H1 (cell line): ENCODE measurements at places on chromosomes 13 and 19.

- DNase-seq, result no peak
Observed at GRCh38 chr19:27676877-27677276, 1536.1 kb downstream of the UQCRFS1 start.

- no peak for DNase-seq
Observed at GRCh38 chr19:21850656-21851255, 14.8 kb upstream of the ZNF43 start.

DNA sequence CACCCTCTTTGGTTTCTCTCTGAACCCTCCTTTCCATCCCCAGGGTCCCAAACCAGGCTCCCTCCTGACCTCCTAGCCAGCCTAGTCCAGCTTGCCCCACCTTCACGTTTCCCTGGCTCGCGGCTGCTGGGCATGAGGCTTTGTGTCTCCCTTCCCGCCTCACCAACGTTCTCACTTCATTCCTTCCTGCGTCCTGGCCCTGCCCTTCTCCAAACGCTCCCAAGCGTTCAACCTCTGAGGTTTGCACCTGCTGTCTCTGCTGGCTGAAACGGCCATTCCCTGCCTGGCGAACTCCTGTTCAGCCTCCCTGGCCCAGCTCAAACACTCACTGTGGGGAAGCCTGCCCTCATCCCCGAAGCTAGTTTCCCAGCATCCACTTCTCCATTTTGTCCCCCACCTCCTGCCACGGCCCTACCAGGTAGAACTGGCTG lies 12.4 kb downstream of the EPS8L1 start:
- DNase-seq, result no peak

GRCh38 chr19:50292216-50292827 lies 36.9 kb downstream of the KCNC3 start:
- no peak for DNase-seq

DNA sequence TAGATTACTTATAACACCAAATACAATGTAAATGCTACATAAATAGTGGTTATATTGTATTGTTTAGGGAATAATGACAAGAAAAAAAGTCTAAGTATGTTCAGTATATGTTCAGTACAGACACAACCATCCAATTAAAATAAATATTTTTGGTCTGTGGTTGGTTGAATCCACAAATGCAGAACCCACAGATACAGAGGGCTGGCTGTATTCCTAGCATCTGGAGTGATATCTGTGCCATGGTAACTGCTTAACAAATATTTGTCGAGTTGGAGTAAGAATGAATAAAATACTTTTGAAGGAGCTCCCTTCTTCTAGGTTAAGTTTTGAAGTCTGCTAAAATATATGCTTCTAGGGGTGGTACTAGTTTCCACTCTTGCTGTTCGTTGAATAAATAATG lies 241.0 kb downstream of the KLF5 start:
- DNase-seq, result no peak

DNA sequence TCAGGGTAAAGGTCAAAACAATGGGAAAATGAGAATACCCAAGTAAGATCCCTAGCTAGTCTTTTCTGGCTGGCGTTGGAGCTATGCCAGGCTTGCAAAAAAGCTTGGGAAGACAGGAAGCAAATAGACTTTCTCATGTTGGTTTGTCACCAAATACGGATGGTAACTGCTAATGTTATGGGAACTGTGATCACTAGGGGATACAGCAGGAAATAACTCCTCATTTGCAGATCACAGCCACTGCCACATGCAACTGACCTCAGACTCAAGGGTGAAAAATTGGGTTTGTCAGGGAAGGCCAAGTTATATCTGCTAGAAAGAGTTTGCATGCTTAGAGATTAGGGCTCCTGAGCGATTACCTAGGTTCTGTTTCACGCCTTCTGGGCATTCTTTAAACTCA lies 162.9 kb downstream of the NHLRC3 start:
- no peak for DNase-seq

GRCh38 chr13:95100525-95101433 lies 200.5 kb downstream of the ABCC4 start:
- DNase-seq, result no peak

GRCh38 chr13:43472339-43472738 lies 314.4 kb downstream of the ENOX1 start:
- no peak for DNase-seq

DNA sequence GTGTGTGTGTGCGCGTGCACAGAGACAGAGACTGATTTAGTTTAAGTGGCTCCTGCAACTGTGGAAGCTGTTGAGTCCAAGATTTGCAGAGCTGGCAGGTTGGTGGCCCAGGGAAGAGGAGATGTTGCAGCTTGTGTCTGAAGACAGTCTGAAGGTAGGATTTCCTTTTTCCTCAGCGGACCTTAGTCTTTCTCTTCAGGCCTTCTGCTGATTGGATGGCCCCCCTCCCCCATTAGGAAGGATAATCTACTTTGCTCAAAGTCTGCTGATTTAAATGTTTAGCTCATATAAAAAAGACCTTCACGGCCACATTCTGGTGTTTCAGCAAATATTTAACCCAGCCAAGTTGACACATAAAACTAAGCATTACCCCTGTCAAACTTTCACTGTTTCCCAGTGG lies 84.3 kb downstream of the SLC15A1 start:
- no peak for DNase-seq

DNA sequence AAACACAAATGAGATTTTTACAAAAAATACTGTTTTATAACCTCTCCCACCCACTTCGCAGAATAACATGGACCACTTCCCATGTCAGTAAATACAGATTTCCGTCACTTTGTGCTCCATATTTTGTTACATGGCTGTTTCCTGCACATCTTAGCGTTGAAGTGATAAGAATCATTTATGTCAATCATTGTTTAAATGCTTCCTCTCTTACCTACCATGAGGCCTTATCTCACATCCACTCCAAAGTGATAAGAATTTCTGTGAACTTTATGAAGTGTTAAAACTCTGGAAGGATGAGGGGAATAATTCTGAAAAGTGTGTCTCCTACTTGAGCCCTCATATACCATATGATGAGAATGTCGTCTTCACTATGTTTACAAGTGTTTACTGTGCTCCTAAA lies 36.6 kb upstream of the IL17D start:
- DNase-seq, result no peak

DNA sequence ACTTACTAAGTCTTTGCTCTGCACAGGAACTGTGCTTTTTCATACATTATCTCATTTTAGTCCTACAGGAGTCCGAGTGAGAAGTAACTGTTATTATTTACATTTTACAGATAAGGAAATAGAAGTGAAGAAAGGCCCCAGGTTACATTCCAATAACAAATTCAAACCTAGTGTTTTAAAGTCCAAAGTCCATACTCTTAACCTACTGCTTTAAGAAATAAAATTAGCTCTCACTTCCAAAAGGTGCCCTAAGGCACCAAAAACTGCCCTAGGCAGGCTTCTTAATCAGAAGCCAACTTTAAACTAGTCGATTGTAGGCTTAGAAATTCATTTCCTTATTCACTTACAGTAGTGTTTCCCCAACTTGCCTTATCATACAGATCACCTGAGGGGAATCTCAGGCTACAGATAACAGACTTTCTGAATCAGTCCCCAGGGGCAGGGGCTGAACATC lies 555.9 kb downstream of the DIAPH3 start:
- DNase-seq, result no peak

DNA sequence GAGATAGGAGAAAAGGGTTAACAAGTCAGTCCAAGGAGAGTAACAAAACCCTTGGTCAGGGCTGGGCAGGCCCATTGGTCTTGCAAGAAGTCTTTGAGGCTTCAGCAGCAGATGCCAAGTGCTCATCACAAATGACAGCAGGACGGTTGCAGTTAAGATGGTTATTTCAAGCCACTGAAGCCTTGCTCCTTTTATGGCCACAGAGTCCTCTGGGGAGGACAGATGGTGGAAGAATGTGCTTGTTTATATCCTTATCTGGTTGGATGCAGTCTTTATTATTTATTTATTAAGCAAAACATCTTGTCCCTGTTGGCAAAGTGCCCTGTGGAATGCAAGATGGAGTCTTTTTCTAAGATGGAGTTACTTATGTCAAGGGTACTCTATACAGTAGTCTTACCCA lies 19.2 kb upstream of the ZNF331 start:
- no peak for DNase-seq

- DNase-seq, result no peak
Observed at GRCh38 chr19:35959040-35959967, 23.1 kb downstream of the LRFN3 start.

DNA sequence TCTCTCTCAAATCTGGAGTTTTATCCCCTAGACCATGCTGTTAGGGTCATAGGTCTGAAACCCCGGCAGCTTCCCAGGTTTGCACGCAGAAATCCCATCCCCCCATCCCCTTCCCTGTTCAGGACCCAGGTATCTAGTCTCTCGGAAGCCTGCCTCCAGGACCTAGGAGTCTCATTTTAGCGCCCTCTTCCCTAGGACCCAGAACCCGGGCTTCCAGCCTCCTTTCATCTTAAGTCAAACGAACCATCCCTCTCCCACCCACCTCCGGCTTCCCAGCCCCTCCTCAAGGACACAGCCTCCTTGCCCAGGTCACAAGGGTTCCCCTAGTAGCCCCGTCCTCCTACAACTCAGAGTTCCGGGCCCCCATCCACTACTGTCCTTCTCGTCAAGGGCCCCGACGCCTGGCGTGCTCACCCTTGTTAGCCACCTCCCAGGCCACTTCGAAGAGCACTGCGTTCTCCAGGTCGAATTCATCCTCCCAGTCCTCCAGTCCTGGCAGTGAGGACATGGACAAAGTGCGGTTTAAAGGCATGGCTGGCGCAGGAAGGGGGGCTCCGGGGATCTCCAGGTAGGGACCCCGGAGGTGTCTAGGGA lies 431 bp downstream of the GYS1 start:
- DNase-seq, result no peak

- no peak for DNase-seq
Observed at GRCh38 chr13:44191504-44192171, 182.0 kb upstream of the SERP2 start.

DNA sequence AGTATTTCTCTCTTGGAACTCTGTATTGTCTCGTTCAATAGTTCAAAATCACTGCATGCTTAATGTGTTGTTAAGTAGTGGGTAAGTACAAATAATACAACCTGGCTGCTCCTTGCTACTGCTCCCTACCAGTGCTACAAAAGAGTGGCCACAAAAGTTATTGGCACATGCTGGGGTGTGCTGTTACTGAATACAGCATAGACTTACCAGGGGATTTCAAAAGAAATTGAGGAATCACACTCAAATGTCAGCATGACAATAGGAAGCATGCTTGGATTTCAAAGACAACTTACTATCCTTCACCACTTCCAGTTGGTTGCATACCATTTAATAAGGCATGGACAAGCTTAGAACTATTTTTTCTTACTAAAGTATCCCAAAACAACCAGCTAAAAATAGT lies 1041.3 kb upstream of the SPRY2 start:
- no peak for DNase-seq
